NCI-H1092 (cell line): ENCODE measurements at places on chromosomes 4 and X.

- no peak for DNase-seq
Measured at GRCh38 chr4:185868983-185869382, 57.0 kb upstream of the SORBS2 start.

- DNase-seq = no peak
Measured at GRCh38 chr4:74431113-74431826, 13.7 kb upstream of the AREG start.

GRCh38 chrX:129769467-129770154 lies 10.1 kb upstream of the SASH3 start:
- no peak for DNase-seq

GRCh38 chrX:152821145-152821765 lies 9.3 kb downstream of the CETN2 start:
- no peak for DNase-seq

DNA sequence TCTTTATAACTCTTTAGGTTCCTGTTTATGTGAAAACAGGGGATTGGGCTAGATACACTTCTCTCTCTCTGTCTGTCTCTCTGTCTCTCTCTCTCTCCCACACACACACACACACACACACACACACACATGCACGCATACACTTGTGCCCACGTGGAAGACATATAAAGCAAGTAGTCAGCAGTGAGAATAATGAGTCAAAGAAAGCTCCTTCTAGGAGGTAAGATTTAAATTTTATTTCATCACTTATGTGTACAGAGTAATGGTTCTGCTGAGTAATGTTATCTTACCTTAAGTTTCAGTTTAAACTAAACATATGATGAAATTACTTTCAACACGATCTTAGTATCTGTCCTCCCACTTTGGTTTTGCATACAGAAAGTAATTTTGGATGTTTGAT lies 243.0 kb upstream of the TEX13A start:
- no peak for DNase-seq

DNA sequence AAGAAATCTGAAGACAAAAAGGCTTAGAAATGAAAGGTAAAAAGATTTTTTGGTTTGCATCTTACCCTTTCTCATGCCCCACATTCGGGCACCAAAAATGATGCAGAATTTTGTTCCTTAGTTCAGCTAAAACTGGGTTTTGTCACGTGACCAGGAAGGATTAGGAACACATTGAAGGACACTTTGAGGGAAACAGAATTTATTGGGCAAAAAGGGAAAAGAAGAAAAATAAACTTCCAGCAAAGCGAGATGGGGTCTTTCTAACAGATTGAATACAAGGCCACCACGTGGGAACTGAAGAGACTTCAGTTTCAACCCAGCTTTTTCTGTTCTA lies 81.3 kb upstream of the SMARCA5 start:
- no peak for DNase-seq

DNA sequence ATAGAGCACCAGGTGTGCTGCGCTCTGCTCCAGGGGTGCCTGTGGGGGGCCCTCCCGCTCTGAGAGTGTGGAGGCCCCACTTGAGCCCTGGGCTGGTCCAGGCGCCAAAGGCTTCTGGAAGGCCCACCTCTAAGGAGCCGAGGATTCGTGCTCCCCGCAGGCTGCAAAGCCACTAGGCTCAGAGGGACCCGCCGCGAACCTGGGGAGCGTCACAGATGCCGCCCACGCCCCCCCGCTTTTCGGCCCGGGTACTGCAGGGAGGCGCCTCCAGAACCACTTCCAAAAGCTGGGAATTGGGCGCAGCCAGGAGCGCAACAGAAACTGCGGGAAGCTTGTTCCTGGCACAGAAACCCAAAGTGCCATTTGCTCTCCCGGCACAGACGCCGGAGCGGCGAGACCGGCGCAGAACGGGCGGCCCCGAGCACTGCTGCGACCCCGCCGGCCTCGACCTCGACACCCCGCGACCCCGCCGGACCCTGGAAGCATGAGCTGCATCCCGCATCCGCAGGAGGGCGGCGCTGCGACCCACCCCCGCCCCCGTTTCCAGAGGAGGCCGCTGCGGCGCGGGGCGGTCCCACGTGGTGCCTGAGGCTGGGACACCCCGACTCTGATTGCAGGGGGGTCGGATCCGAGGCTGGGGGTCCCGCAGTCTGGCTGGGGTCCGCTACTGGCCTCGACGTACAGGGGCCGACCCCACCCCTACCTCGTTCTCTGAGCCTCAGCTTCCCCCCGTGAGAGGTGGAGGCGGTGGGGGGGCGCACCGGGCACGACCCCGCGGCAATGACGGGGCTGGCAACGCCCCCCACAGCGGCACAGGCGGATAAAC lies 30.8 kb downstream of the CPLX1 start:
- DNase-seq = peak; percentile 28

GRCh38 chr4:1124818-1125217 lies 11.5 kb upstream of the RNF212 start:
- DNase-seq = no peak

- DNase-seq = no peak
Measured at GRCh38 chrX:40773188-40773587, 37.8 kb upstream of the MED14 start.

GRCh38 chrX:362351-362750 lies 24.4 kb downstream of the PPP2R3B start:
- DNase-seq = no peak

DNA sequence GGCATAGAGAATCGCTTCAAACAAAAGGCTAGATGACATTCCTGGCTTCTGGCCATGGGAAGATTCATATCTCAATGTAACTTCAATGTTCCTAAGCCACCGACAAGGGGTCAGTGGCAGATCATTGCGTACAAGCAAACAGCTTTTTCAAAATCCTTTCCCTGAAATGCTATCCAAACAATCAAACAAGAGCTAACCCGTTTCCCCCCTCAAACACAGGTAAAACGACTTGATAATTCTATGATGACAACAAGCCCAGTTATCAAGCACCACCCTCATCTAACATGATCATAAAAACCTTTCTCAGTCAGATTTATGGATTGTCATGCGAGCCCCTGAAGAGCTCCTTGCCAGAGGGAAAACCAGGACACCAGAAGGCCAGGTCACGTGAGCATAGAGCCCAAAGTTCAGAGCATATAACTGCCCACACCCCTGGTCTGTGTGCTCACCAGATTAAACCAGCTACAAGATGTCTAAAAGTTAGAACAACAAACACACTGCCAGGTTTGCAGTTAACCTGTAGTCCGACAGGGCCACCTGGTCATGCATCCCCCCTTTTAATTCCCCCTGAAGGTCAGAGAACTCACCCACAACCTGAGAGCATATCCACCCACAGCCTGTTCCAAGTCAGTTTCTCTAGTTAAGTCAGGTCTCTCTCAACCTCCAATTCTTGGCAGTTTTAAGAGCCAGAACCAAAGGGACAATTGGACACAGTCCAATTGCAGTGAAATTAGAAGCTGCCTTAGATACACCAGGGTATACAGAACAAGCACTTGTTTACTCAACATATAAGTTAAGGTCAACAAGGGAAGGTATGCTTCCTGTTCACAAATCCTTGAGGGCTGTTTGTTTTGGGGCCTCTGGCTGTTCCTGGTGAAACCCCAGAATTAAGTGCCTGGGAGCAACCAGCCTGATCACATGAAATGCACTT lies 248.1 kb upstream of the PPARGC1A start:
- peak; percentile 13 for DNase-seq
